NCI-H524 treated with DMSO at 0.1 percent for 48 hours (cell line): ENCODE measurements at places on chromosomes 6 and 20.
A peak's percentile ranks its signal among the peaks of the same experiment; 100 is the strongest.

GRCh38 chr6:108846101-108846500, 2.1 kb upstream of the ARMC2 start:
- DNase-seq = no peak

DNA sequence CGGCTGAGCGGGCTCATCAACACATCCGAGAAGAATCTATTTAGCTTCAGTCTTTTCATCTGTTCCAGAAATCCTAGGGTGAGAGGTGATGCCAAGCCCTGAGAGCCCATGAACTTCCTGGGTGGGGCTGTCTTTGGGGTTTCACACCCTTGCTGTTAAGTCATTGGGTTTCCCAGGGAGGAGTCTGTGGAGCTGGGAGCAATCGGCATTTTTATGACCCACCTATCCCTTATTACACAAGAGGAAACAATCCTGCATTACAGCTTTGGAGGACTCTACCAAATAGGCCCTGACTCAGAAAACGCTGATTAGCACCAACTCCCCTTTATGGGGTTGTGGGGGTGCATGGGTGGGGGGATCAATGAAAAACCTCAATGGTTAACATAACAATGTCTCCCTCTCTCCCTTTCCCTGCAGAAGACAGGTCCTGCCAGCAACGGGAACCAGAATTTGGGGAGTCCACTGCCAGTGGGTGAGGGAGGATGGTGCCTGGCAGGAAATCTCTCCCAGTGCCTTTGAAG, 46.3 kb downstream of the EZR start:
- DNase-seq = no peak

DNA sequence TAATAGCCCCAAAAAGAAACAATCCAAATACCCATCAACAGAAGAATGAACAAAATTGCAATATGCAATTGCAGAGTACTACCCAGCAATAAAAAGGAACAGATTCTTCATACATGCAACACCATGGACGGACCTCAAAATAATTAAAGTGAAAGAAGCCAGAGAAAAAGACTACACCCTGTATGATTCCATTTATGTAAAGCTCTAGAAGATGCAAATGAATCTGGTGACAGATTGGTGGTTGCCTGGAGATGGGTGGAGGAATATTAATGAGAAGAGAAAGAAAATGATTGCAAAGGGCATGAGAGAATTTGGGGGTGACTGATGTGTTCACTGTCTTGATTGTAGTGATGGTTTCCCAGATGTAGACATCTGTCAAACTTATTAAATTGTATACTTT, 51.8 kb downstream of the HECA start:
- DNase-seq = no peak

DNA sequence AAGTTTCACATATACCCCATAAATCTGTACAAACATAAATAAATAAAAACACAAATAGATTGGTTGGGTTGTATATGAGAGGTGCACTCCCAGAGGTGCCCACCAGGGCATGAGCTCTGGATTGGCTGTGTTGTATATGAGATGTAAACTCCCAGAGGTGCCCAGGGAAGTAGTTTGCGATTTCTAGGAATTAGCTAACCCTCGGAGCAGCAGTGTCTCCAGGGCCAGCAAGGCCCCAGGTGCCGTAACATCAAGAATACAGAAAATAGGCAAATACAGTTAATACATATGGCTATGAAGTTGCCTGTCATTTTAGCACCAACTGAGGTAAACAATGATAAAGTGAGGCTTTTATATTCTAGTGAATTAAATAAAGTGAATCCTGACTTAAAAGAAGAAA, 5.4 kb upstream of the GINM1 start:
- DNase-seq = no peak

- no peak for DNase-seq
These were observed 69.3 kb downstream of the HDDC2 start for GRCh38 chr6:125232466-125232865.

GRCh38 chr6:52352239-52353018, 9.5 kb upstream of the PAQR8 start:
- DNase-seq = no peak

DNA sequence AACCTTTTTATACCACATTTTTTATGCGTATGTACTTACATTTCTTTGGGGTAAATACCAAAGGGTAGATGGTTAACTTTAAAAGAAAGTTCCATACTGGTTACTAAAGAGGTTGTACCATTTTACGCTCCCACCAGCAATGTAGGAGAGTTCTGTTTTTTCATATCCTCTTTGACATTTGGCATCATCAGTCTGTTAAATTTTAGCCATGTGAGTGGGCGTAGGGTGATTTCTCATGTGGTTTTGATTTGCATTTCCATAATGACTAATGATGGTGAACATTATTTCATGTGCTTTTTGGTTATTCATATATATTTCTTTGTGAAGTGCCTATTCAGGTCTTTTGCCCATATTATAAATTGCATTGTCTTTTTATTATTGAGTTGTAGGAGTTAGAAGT, 194.2 kb downstream of the PRL start:
- no peak for DNase-seq

GRCh38 chr6:37794825-37795224, 24.7 kb upstream of the ZFAND3 start:
- DNase-seq = no peak

DNA sequence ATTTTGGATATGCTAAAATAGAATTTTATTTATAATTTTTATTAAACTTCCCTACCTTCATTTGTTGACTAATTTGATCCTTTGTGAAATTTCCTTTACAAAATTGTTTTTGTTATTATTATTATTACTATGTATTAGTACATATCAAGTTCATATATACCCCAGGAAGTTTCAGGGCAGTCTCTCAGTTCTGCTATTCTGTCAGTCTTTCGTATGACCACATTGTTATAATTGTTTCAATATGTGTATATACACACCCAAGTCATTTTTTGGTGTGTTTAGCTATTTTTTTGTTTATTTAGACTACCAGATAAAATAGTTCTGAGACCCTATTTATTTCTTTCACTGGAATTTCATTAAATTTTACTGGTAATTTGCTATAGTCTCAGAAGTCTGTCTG, 72.1 kb downstream of the NKAIN2 start:
- no peak for DNase-seq

DNA sequence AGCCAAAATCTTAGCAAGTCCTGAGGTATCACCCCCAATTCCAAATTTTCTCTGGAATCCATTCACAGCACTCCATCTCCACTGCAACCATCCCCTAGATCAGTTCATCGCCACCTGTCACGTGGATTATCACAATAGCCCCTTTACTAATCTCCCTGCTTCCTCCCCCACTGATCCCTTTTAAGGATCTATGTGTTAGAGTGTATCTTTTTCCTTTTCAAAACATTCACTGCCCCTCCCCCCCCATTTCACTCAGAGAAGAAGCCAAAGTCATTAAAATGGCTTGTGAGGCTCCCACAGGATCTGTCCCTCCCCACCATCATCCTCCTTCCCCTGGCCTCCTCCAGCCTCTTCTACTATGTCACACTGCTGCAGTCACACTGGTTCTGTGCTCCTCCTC, 18.4 kb upstream of the SPAG4 start:
- DNase-seq = peak; percentile 76

DNA sequence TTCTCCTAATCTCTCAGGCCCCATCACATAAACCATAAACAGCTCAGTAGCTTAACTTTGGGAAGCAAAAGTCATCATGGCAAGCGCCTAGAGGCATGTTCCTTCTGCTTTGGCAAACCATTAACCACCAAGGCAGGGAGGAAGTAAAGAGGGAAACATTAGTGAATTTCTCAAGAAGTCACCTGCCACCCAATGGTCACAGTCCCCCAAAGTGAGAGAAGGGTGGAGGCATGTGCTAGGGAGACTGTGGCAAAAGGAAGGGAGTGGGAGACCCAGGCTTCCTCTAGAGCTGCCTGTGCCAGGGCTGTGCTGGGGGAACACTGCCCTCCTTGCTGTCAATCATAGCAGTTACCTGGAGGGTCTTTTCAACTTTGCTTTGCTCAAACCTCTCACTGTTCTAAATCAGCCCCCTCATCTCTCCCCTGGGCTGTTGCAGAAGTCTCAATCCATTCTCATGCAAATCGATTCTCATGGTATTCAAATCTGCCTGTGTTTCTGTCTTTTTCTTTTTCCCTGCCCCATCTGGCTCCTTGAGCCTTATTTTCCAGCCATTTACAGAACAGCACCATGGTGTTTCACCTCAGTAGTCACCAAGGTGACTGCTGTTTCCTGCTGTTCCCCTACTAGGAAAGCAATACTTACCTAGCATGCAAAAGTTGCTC, 1.8 kb upstream of the RNF24 start:
- DNase-seq = no peak

GRCh38 chr6:8242885-8243284, 140.5 kb upstream of the EEF1E1 start:
- DNase-seq = no peak

DNA sequence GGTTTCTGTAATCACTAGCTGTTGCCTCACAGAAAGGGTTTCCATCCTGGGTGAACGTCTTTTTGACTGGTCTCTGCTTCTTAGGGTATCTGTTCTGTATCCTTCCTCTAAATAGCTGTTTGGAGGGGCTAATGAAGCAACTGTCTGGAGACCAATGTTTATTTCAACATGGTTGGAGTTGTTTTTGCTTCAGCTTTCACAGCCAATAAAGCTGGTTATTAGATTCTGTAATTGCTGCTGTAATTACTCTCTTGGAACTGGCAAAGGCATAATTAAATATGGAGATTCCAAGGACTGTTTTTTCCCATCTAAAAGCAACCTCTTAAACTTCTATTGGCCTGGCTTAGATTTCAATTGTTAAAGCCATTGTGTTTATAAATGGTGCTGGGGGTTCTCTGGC, 31.9 kb downstream of the CHMP4B start:
- no peak for DNase-seq

- DNase-seq = peak; percentile 62
These were observed 301.9 kb upstream of the SGK1 start for GRCh38 chr6:134619789-134620188.

- DNase-seq = no peak
These were observed 7.5 kb downstream of the DEF6 start for GRCh38 chr6:35305117-35305516.

- no peak for DNase-seq
These were observed 182.5 kb upstream of the JARID2 start for GRCh38 chr6:15063253-15063853.

GRCh38 chr6:14470671-14471070, 353.1 kb downstream of the CD83 start:
- DNase-seq = no peak

GRCh38 chr6:148502773-148503135, 160.1 kb downstream of the SASH1 start:
- DNase-seq = no peak

GRCh38 chr6:21033084-21033483, 498.8 kb downstream of the CDKAL1 start:
- DNase-seq = no peak

- no peak for DNase-seq
These were observed 4.7 kb upstream of the ADGRF5 start for GRCh38 chr6:46926481-46926880.

GRCh38 chr6:83031689-83032088, 34.0 kb downstream of the UBE3D start:
- DNase-seq = no peak

- no peak for DNase-seq
These were observed 842 bp downstream of the SLC25A27 start for GRCh38 chr6:46653439-46654195.

DNA sequence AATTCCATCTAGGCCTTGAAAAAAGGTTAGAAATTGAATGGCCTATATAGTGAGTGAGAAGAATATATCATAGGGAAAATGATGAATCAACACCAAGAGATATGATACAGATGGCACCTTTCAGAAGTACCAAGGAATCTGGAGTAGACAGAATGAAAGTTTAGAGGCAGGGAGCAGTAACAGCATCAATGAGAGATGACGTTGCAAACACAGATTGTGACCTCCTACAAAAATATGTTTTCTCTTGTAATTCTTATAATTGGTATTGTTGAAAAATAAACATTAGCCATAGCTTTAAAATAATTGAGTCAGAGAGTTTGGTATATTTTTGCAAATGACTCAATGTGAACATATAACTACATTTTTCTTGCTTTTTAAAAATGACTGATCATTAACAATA, 1223.1 kb upstream of the GJE1 start:
- no peak for DNase-seq

DNA sequence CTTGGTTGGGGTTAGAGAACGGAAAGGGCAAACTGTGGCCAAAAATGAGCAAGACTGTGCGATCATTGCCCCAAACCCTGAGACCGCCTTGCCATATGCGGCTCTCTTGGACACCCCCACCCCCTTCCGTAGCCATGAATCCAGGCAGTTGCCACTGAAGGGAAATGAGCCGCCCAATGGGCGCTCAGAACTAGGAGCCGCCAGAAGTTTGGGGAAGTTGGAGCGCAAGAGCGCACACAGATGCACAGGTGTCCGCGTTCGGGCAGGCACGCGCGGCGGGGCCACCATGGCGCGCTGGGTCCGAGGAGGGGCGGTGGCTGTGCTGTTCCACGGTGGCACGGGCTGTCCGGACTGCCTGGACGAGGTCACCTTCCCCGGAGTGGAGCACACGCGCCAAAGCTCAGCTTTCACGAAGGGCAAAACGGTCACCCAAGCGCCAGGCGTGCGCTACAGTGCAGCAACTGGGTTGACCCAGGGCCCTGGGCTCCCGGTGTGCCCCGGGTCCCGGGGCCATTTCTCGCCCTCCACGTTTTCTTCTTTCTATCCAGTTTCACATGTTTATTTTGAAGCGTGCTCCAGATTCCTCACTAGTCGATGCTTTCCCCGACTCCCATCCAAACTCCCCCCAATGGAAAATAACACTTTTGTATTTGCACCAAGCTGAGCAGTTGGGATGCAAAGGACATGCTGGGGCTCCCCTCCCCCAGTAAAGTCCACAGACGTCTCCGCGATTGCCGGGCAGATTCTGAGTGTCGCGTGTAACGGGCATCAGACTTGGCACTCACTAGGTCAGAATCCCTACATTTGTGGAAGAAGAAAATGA, 906 bp upstream of the PDE10A start:
- no peak for DNase-seq

DNA sequence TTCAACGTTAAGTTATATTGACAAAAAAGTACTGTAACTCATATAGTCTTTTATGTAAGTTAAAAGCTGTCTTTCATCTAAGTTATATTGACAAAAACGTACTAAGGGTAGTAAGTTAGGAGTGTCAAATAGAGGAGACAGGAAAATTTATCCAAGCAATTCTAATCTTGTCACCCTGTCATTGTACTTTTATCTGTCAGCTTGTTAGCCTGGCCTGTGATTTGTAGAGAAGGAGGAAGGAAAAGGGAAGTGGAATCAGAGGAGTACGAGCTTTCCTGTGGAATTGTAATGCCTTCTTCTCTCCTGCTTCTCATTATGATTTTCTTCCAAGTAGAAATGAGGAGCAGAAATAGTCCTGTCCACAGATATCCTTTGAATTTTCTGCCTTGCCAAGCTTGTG, 18.8 kb downstream of the KCTD20 start:
- no peak for DNase-seq

DNA sequence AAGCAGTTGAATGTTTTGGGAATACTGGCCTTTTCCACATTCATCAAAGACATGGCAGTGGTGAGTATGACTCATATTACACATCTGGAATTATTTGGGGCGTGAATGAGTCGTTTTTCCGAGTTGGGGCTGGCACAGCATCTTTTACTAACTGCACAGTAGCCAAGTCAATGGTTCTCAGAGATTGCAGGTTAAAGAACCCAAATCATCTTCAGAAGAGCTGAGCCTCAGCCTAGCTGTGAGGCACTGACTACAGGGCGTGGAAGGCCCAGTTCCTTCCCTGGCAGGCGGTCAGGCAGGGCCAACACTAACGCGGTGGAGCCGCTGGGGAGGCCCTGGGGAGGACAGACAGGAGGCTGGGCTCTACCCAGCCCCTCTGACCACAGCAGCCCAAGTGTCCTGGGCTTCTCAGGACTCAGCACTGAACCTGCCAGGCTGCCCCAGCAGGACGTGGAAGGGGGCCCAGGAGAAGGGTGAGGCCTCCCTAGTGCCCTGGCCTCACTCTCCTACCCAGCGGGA, 20.1 kb upstream of the HELZ2 start:
- DNase-seq = no peak
